ENCODE measurements at places on chromosomes 5 and 9.

- DNase-seq: no peak
Measured at GRCh38 chr5:38554403-38554802, 2.0 kb downstream of the LIFR start.

DNA sequence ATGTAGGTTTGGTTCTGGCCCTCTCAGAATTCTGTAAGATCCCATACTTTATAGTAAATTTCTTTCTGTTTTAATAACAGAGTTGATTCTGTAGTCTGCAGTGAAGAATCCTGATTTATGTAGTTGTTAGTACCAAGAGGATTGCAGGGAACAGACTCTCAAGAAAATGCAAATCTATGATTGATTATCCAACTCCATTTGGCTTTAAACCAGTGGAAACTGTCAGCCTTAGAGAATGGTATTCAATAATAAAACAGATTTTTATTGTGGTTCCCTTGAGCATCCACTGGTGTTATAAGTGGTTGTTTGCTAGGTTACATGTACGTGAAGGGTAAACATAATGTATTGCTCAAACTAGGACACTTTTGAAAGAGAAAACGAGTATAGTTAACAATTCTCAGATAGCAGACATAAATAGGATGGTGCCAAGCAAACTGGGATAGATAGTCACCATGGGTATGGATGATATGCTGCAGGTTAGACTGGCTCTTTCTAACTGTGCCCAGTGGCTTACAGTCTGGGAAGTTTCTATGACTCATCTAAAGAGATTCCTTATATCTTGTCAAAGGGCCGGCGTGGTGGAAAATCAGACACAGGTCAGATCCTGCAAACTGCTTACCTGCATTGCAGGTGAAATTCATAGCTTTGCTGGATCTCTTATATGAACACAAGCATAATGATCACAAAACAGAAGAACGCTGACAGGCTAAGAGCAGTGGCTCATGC, 41.7 kb upstream of the RPS23 start:
- no peak for DNase-seq

GRCh38 chr5:173246511-173246910, 11.5 kb upstream of the NKX2-5 start:
- no peak for DNase-seq

DNA sequence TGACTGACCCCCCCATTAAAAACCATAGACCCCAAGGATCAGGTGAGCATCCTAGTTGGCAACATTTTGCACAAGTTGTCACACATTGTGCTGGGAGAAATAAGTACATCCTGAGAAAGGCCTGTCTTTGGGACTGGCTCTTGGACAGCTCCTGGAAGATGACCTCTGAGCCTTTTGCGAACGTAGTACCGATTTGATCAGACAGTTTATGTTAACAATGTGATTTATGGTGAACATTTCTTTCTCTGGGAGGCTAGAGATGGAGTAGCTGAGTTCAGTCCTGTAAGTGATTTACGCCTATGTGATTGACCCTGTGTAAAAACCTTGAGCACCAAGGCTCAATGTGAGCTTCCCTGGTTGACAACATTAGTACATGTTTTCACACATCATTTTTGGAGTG, 41.7 kb downstream of the LOX start:
- no peak for DNase-seq

DNA sequence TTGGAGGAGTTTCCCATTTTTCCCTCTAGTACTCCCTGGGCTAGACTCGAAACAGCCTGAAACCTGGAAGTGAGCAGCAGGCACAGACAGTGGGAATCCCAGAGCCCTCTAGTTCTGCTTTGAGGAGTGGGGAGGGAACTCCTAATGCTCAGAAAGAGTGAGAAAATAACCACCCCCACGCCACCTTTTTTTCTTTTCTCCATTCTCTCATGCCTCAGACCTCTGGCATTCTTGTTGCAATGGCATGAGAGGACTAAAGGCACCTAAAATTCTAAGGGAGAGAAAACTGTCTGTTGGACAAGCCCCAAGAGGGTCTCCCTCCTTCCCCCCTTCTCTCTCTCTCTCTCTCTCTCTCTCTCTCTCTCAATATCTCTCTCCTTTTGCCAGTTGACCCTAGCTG, 15.1 kb upstream of the IRF1 start:
- DNase-seq: no peak

- DNase-seq: no peak
Measured at GRCh38 chr9:109224751-109225150, 57.7 kb upstream of the FRRS1L start.

- no peak for DNase-seq
Measured at GRCh38 chr5:81786496-81786895, 35.6 kb upstream of the SSBP2 start.

GRCh38 chr9:93945400-93946337, 9.5 kb downstream of the BARX1 start:
- no peak for DNase-seq

DNA sequence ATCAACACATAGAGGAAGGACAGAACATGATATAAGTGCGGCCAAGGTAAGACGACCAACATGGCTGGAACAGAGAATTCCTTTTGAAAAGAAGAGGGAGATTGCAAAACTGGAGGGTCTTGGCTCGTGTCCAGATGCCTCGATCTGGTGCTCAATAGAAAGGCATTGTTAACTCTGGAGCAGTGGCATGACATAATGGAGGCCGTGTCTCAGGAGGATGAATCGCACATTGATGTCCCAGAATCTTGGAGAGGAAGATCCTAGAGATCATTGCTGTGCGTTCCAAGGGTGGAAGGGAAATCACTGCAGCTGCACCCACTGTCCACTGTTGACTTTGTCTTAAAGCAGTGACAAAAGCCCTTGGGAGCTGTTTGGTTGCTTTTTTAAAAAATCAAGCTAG, 30.9 kb downstream of the GRAMD2B start:
- DNase-seq: no peak
